Glomerular endothelial cell (primary cell): ENCODE measurements at places on chromosomes 3 and 15. TPM values are rescaled to one million over a fixed set of nuclear protein-coding genes. Genes with fewer than 3 reads are reported as not detected.

Gene CD80
- not detected in 2 replicates for total RNA-seq

GRCh38 chr3:142651711-142652110, 55.5 kb downstream of the PLS1 start:
- no peak for DNase-seq

GRCh38 chr15:57495554-57496165, 96.0 kb upstream of the MYZAP start:
- DNase-seq, result no peak

Gene SSR3
- 200 and 274 TPM in 2 replicates for total RNA-seq

DNA sequence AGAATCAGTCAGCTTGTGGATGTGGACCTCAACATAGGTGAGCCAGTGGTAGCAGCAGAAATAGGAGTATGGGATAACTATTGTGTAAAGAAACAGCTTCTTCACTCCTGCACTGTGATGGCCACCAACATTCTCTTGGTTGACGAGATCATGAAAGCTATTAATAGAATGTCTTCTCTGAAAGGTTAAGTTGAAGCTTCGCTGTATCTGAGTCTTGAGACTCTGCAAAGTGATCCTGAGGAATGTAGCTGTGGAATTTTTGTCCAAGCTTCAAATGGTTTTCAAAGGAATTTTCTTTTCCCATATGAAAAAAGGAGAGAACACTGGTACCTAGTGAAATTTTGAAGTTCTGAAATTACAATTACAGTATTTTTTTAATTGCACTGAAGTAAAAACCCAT, 146.3 kb downstream of the GMNC start:
- DNase-seq, result no peak

Gene ADAMTS9
- 72.1 and 96.2 TPM in 2 replicates for total RNA-seq

- DNase-seq, result no peak
Observed at GRCh38 chr15:72916897-72917296, 133.3 kb upstream of the ADPGK start.

Gene SLC27A2
- 0.06 TPM in 1 of 2 replicates, not detected in the other for total RNA-seq

DNA sequence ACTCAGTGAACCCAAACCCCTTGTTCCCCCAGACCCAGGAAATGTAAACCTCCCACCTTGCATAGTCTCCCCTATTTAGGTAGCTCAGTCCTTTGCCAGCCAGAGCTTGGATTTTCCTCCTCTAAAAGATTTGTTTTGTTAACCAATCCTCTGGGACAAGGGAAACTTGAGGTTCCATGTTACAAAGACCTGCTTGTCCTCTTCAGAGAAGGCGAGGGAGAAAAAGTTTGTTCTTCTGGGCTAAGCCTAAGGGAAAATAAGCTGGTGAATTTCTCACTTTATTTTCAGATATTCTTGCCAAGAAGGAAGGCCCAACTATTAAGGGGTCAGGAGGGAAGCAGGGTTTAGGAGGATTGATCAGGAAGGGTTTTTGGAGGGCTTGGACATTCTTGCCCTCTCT, 136.1 kb upstream of the PROK2 start:
- no peak for DNase-seq

GRCh38 chr15:51051776-51052175, 42.9 kb downstream of the TNFAIP8L3 start:
- no peak for DNase-seq

- DNase-seq, result no peak
Observed at GRCh38 chr15:68786753-68787152, 33.9 kb downstream of the ANP32A start.

Gene MORC1
- total RNA-seq, result not detected in 2 replicates

GRCh38 chr15:50549326-50549725, 2.9 kb upstream of the USP50 start:
- DNase-seq, result no peak

- no peak for DNase-seq
Observed at GRCh38 chr15:65641768-65642475, 20.2 kb downstream of the SLC24A1 start.

GRCh38 chr3:63968612-63969350, 54.5 kb downstream of the PSMD6 start:
- no peak for DNase-seq

DNA sequence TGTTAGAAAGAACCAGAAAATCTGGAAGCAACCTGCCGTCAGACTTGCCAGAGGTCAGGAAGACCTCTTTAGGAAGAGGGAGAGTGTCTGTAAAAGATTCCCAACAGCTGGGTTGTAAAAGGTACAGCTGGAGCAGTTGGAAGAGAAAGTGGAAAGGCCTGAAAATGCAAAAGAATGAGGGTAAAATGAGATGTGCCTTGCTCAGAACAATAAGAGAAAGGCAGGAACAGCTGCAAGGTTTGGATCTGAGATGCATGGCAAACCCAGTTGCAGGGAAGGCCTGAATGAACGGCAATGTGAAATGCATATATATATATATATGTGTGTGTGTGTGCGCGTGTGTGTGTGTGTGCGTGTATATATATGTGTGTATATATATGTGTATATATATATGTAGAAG, 88.1 kb downstream of the ZIC1 start:
- no peak for DNase-seq

Gene AQP9
- not detected in 2 replicates for total RNA-seq

DNA sequence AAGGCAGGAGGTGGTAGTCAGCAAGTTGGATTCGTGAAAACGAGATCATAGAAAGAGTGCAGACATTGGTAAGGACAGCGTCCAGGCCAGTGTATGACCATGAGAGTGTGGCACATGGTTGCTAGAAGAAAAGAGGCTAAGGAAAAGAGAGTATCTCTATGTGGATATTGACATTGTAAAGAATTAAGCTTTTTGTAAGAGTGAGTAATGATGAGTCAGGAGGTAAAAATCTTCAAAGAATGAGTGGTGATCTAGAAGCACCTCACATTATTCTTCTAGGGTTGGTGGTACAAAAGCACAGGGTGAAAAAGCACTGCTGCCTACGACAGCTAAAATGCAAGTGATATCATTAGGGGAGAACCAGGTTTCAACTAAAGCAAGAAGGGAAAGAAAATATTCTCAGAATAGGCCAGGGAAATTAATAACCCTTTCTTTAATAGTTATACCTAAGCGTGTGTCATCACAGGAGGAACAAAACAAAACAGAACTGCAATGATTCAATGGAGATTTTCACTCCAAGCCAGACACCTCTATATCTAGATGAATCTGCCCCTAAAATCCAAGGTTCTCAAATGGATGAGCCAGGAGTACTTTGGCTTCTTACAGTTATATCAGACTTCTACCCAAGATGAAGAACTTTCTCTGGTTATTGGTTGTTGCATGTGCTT, 884.7 kb downstream of the NAALADL2 start:
- DNase-seq, result no peak

Gene TGM5
- not detected in 2 replicates for total RNA-seq

DNA sequence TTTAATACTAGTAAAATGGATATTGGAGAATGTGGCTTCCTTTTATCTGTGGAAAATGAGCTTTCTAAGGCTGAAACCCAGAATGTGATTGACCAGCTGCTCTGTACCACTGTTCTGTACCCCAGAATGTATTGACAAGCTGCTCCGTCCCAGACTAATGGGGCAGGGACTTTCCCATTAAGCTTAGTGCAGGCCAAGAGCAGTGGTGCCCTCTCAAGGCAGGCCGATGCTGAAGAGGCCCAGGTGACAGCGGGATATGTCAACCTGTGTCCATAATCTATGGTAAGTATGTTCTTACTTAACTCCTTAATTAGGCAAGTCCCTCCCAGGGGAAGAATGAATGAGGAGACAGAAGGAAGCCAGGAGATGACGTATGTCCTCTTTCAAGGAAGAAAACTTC, 31.1 kb downstream of the SGO1 start:
- no peak for DNase-seq

- DNase-seq, result no peak
Observed at GRCh38 chr3:126685021-126685420, 19.0 kb upstream of the CHCHD6 start.

DNA sequence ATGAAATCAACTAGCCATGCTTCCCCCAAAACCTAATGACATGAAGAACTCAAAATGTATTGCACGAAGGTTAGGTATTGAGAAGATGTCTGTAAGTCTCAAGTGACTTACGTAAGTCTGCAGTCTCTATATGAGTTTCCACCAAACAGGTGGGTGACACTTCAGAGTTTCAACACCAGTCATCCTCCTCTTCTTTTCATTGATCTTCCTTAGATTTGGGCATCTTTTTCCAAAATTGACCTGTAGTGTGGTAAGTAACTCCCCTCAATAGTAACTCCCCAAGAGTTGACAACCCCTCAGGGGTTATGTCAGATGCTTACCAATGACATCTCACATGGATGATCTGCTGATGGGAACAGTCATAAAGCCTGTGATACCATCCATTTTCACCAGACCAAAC, 46.1 kb downstream of the GPR176 start:
- DNase-seq, result no peak

- DNase-seq, result no peak
Observed at GRCh38 chr15:65310431-65311137, 6.1 kb downstream of the RNU5B-1 start.
